Stimulated activated CD8-positive, alpha-beta memory T cell treated with anti-CD3 and anti-CD28 coated beads, Interleukin-4, amount 100 ng/mL, for 1 hour (primary cell): ENCODE measurements at places on chromosomes 4 and X.

DNA sequence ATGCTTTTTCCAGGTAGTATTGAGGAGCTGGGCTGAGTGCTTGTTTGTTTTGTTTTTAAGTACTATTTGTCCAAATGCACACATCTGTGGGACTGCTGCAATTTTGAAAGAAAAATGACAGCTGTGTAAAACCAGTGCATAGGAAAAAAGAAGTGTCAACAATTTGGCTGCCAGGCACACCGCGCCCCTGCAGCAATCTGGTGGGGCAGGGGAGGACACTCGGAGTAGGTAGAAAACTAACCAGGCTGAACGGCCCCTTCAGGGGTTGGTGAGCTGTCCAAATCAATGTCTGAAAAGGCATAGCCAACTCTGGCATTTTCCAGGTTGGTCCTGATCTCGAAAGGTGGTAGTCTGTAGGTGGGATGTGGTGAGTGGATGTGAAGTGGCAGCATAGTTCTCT, 1.1 kb downstream of the LDOC1 start:
- DNase-seq: no peak

DNA sequence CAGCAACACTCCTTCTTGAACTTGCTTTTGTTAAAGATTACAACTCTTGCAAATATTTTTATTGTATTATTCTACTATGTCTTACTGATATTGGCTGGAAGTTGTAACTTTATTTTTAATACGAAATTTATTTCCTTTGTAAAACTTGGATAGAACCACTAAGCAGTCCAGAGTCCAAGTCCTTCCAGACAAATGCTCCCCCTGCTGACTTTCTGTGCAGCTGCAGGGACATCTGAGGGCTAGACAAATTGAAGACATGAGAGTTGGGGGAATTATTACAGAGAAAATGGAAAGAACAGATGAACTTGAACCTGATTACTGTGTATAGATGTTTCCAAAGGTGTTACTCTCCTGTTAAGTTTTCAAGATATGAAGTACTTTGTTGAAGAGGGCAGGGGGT, 238.8 kb downstream of the GRIA3 start:
- no peak for DNase-seq

DNA sequence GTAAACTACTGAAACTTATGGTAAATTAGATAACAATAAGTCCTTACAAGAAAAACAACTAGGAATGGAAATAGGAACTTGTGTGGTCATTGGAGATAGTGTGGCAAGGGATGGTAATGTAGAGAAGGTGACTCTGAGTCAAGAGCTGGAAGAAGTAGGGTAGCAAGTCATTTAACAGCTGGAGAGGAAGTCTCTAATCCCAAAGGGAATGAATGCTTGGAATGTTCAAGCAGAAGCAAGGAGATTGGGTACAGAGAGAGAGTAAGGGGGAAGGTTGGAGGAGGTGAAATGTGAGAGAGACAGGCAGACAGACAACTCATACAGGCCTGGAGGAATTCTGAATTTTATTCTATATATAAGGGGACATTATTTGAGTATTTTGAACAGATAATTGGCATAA, 260.6 kb upstream of the MAD2L1 start:
- DNase-seq: no peak

DNA sequence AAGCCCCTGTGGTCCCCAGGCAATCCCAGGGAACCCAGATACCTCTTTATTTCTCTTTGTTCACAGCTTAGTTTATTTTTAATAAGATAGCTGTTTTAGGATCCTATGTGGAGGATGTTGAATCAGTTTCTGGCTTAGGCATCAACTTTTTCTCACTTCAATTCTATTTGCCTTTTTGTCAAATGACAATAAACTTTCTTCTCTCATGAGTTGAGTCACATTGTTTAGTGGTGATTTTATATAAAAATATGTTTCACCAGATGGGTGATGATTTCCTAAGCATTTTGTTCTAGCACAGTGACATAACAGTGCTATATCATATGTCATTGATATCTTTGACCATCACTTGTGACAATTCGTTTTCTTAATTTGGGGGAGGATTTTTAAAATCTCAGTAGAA, 198.1 kb upstream of the PUDP start:
- no peak for DNase-seq

- no peak for DNase-seq
Observed at GRCh38 chr4:185305979-185306442, 89.7 kb downstream of the LRP2BP start.

DNA sequence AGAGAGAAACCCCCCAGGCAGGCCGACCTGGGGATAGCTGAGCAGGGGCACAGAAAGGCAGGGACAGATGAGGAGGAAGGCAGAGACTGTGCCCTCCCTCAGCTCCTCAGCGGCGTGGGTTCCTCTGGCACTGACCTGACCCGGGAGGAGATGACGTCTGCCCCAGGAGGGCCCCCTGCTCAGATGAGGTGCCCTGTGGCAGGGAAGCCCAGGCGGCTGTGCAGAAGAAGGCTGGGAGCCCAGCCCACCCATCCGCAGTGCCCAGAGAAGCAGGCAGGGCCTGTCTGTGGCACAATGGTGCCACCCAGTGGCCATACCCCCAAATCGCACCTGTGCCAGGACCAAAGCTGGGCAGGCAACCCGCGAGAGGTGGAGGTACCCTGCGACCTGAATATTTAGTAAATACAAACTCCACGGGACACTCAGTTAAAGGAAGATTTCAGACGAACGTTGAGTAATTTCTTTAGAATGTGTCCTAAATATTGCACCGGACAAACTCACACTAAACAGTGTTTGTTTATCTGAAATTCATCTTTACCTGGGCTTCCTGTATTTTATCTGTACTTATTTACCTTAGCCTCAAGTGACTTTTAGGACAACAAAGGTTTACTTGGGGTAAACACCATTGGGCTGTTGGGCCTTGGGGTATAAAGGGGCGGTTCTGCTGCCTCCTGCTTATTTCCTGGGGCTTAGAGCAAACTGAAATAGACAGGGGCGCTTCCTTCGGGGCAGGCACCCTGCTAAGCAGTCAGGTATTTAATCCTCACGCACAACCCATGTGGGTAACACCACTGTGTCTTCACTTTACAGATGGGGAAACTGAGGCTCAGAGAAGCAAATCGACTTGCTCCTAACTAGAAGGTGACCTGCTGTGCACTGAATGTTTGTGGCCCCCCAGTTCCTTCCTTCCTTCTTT, 46.5 kb upstream of the HMX1 start:
- DNase-seq: no peak

DNA sequence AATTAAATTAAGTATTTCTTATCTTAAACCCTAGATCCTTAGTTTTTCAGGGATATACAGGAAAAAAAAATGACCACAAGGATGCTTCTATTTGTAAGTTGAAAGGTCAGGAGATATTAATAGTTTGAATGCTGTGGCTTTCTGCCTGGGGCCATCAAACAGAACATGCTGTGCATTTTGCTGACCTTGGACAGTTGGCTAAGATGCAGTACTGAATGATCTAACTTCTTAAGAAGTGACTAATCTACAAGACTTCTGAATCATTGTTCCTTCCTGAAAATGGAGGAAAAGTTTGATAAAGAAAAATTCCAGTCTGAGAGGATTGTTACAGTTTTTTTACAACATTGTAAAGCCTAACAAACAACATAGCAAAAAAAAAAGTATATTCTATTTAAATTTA, 237.8 kb upstream of the JADE1 start:
- DNase-seq: no peak
